ENCODE measurements at places on chromosomes 7 and 10. TPM values are rescaled to one million over a fixed set of nuclear protein-coding genes. Genes with fewer than 3 reads are reported as not detected.

The LRIT1 gene
- total RNA-seq = not detected

The FAM25C gene
- total RNA-seq = not detected

The LDB3 gene
- total RNA-seq = under 0.01 TPM

The TRRAP gene
- 10.4 TPM for total RNA-seq

The DLG5 gene
- 21.9 TPM for total RNA-seq

The TUBB8 gene
- under 0.01 TPM for total RNA-seq
